ENCODE measurements at places on chromosomes 12 and 14.

GRCh38 chr12:20832911-20833310, 22.4 kb downstream of the SLCO1B3 start:
- DNase-seq: no peak

DNA sequence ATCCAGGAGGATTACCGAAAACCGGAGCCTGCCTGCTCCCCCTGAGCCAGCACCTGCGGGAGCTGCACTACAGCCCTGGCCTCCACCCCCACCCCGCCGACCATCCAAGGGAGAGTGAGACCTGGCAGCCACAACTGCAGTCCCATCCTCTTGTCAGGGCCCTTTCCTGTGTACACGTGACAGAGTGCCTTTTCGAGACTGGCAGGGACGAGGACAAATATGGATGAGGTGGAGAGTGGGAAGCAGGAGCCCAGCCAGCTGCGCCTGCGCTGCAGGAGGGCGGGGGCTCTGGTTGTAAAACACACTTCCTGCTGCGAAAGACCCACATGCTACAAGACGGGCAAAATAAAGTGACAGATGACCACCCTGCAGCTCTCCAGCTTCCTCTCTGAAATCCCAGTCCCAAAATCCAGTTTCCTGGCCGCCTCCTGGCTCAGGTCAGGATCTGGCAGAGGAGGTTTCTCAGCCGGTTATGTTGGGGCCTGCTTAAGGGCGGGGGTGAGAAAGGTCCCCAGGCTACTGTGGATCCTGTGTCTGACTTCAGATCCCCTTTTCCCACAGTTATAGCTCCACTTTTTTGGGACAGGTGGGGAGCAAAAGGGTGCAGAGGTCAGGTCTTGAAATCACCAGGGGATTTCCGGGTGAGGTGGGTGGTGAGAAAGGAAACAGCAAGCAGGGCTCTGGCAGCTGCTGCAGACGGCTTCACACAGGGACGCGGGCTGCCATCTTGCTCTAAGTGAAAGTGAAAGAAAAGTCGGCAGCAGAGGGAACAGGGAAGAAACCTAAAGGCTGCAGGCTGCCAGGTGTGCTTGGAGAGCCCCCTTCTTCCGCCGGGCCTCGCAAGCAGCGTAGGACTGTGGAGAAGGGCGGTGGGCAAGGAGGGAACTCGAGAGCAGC, at the start of gene TAPBPL:
TSS of gene TAPBPL (plus strand) at position 695 of the 897 bp plus-strand sequence. CDS start 207 bp downstream, outside the sequence.
- DNase-seq: no peak

DNA sequence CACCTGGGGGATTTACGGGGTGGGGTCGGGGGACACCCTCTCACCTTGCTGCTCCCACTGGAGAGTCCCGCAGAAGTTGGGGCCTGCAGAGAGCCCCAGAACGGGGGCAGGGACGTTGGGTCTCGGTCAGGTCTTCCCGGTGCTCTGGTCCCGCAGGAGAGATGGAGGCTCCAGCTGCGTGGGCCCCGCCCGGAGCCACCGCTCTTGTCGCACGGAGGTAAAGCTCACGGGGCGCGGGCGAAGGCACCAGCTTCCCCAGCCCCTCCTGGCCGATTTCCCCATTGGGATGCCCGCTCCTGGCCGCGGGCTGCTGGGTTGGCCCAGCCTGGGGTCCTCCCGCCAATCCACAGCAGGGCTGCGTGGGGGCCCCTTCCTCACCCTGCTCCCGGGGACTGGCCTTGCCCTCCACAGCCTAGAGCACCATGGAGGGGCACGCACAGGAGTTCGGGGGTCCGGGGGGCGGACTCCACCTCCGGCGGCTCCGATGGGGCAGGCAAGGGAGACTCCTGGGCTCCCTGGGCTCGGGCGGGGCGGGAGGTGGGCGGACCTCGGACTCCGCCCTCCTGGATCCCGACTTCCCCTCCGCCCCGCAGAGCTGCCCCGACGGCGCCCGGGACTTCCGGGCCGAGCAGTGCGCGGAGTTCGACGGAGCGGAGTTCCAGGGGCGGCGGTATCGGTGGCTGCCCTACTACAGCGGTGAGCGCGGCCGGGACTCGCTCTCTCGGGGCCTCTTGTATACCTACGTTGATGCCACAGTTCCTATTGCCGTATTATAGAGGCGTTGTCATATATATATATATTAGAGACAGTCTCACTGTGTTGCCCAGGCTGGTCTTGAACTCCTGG, 8.4 kb downstream of the PAPLN start:
- DNase-seq: no peak

- DNase-seq: no peak
Observed at GRCh38 chr14:36069535-36069900, 107.0 kb downstream of the PTCSC3 start.

- DNase-seq: no peak
Observed at GRCh38 chr12:84276215-84276614, 636.4 kb downstream of the SLC6A15 start.

GRCh38 chr12:124140944-124141486, 153.9 kb upstream of the RFLNA start:
- no peak for DNase-seq

- no peak for DNase-seq
Observed at GRCh38 chr14:23829736-23830471, 123.7 kb upstream of the DHRS4 start.

- DNase-seq: no peak
Observed at GRCh38 chr12:17478908-17479673, 610.9 kb downstream of the RERGL start.

GRCh38 chr12:6145564-6145963, 21.1 kb upstream of the VWF start:
- no peak for DNase-seq

- no peak for DNase-seq
Observed at GRCh38 chr14:43143106-43143505, 1364.0 kb downstream of the FSCB start.

GRCh38 chr12:85089792-85090191, 53.6 kb downstream of the LRRIQ1 start:
- DNase-seq: no peak

DNA sequence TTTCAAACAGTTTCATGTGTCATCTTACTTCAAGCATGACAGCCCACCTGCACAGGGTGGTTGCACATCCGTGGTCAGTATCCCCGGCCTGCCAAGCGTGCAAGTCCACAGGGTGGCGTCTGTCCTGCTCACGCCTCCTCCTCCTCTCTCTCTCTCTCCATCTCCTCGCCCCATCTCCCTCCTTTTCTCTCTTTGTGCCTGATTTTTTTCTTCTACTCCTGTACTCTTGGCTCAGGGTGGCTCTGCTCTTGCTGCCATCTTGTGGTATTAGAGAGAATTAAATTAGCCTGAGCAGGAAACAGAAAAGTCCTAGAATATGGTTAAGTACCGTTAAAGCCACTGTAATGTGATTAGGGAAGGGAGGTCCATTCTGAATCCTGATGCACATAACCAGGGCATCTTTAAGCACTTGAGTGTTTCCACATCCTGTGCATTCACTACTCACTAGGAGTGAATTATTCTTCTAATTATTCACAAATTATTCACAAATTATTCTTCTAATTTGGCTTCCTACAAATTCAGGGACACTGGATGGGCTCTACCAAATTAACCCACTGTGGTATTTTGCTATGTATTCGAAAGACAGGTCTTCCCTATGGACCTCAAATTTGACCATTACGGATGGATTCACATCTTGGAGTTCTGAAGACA, 25.5 kb upstream of the DTX1 start:
- DNase-seq: no peak

GRCh38 chr14:60197629-60198303, 32.6 kb upstream of the DHRS7 start:
- no peak for DNase-seq

GRCh38 chr12:57175428-57176138, 28.2 kb upstream of the LRP1-AS start:
- peak; percentile 11 for DNase-seq

DNA sequence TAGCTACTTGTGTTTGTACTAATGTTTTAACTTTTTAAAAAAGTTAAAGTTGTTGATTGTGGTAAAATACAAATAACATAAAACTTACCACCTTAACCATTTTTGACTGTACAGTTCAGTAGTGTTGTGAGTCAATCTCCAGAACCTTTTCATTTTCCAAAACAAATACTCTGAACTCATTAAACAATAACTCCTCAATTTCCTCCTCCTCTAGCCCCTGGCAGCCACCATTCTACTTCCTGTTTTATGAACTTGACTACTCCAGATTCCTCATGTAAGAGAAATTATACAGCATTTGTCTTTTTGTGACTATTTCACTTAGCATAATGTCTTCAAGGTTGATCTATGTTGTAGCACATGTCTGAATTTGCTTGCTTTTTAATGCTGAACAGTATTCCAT, 299.1 kb upstream of the AMIGO2 start:
- no peak for DNase-seq

DNA sequence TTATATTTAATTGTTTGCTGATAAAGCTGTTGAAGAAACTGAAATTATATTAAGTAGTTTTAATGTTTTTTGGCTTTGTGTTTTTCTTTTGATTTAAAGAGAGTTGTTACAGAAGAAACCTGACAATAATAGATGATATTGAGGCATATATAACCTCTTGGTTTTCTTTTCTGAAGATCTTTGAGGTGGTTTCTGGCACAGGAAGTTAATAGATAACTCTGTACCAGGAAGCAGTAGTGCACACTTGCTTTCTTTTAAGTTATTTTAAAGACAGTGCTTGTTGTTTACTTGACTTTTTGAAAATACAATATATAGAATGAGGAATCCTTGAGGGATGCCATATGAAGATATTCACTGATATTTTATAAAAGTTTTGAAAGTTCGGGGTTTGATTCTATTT, 209.0 kb upstream of the FBXO33 start:
- DNase-seq: no peak

- no peak for DNase-seq
Observed at GRCh38 chr14:104262515-104263514, 124.4 kb downstream of the KIF26A start.

DNA sequence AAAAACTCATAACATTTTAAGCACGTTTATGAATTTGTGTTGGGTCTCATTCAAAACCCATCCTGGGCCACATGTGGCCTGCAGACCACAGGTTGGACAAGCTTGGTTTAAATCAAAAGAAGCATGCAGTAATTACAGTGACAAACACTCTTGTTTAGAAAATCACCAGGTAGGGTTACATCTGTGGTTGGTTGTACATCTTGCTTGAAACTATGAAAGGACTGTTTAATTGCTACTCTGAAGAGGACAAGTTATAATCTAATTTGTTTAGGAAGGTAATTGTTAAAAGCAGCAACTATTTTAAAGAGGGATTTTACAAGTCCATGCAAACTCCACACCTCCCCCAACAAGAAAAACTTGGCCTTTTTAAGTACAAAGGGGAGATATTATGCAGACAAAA, 4.0 kb downstream of the TRIP11 start:
- DNase-seq: no peak

GRCh38 chr12:3698218-3698974, 54.5 kb downstream of the CRACR2A start:
- DNase-seq: no peak

- no peak for DNase-seq
Observed at GRCh38 chr14:36818246-36818645, 156.6 kb downstream of the PAX9 start.

- no peak for DNase-seq
Observed at GRCh38 chr14:42277840-42278239, 671.2 kb downstream of the LRFN5 start.

DNA sequence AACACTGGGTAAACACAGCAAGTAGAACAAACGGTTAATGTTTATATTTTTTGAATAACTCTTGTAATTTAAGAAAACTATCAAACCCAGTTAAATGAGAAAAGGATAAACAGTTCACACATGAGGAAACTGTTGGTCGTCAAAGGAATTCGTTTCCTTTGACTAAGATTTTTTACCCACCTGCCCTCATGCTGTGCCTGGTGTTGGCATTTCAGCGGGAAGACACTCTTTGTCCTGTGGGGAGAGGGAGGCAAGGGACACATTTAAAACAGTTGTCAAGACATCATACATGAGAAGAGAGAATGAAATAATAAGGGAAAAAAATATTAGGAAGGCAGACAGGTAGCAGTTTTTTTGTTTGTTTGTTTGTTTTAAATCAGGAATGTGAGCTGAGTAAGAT, 70.5 kb downstream of the BHLHE41 start:
- DNase-seq: no peak

GRCh38 chr12:46384451-46385309, 12.1 kb upstream of the SLC38A2 start:
- DNase-seq: no peak

- no peak for DNase-seq
Observed at GRCh38 chr14:30520536-30520935, 38.4 kb upstream of the G2E3 start.

GRCh38 chr14:59107819-59108218, 80.6 kb upstream of the DAAM1 start:
- DNase-seq: no peak

GRCh38 chr14:74578479-74578878, 33.6 kb downstream of the LTBP2 start:
- DNase-seq: no peak

GRCh38 chr12:86293682-86294240, 37.6 kb upstream of the MGAT4C start:
- no peak for DNase-seq

GRCh38 chr12:31962076-31962475, 2.9 kb downstream of the RESF1 start:
- DNase-seq: no peak

GRCh38 chr14:58872061-58872460, 234.3 kb downstream of the DACT1 start:
- DNase-seq: no peak

DNA sequence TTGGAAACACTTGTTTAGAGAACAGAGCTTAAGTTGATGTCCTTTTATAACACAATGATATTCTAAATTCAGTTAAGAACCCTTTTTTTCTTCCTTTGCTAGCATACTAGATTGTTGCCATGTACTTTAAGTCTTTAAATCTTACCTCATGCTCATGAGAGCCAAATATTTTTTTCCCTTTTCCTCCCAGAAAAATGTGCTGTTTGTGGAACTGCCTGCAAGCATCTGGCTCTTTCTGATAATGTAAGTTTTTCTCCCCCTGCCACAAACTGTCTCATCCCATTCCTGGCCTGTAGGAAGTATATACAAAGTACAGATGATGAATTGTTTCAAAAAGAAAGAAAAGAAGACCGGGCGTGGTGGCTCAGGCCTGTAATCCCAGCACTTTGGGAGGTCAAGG, 5.3 kb downstream of the RNF212B start:
- DNase-seq: no peak

DNA sequence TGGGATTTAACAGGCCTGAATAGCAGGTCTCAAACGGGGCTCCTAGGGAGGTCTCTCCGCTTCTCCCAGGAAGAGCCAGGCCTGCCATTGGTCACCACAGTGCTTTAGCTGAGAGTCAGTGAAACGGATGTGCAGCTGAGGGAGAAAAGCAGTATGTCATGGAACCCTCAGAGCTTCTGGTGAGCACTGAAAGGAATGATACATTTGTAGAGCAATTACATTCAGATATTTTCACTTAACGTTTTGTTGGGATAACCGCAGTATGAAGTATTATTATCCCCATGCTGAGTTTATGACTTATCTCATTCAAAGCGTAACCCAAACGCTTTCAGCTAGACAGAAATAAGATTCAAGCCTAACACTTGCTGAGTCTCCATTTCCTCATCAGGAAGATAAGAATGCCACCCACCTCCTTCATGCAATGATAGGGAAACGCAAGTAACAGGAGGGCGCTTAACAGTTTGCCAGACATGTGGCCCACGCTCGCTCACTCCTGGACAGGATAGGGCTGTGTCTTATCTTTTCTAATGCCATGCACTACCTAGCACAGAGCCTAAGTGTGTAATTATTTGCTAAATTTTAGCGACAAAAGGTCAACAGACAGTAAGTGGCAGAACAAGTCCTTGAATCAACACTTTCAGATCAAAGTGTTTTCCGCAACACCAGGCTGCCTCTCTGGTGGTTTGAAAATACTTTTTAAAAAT, 28.2 kb downstream of the DAD1 start:
- DNase-seq: no peak

- no peak for DNase-seq
Observed at GRCh38 chr12:68611094-68611805, 551 bp downstream of the RAP1B start.

- no peak for DNase-seq
Observed at GRCh38 chr12:130484221-130484620, 146.5 kb downstream of the PIWIL1 start.

All from stimulated activated CD8-positive, alpha-beta memory T cell treated with anti-CD3 and anti-CD28 coated beads, Interleukin-7, amount 100 ng/mL, for 48 hours (primary cell).